ENCODE measurements at places on chromosomes 6 and 20.

GRCh38 chr20:5181492-5181891 is 54.7 kb downstream of the CDS2 start:
- no peak for DNase-seq

DNA sequence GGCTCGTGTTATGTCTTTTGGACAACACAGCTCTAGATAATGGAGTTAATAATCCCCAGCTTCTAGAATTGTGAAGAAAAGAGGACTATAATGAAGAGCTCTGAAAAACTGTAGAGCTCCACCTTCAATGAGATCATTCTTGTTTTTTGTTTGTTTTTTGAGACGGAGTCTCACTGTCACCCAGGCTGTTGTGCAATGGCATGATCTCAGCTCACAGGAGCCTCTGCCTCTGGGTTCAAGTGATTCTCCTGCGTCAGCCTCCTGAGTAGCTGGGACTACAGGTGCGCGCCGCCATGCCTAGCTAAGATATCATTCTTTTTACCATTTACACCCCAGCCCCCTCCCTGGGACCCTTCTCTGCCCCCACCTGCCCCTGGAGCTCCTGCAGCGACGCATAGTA is 36.6 kb downstream of the ERGIC3 start:
- DNase-seq, result peak; percentile 12

- peak; percentile 52 for DNase-seq
Measured at GRCh38 chr6:31769684-31770371, 7.3 kb downstream of the VWA7 start.

- DNase-seq, result peak; percentile 97
Measured at GRCh38 chr6:35727935-35728682, 8.7 kb upstream of the ARMC12 start.

DNA sequence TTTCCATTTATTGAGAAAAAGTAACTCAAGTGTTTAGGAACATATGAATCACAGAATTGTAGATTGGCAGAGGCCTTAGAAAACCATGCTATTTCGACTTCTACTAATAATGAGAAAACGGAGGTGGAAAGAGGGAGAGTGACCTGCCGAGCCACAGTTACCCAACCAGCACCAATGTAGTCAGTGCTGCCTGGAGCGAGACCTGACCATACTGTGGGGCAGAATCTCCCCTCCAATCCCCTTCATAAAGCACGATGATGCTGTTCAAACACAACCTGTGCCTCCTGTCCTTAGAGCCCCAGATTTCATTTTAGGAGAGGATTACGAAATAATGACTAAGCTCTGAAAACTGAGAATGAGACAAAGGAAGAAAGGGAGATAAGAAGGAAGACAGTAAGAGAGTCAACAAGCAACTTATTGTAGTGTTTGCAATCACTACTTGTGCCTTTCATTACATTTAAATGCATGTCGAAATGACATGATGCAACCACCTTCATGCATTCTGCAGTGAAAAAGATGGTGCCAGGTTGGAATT is 70.6 kb downstream of the ATXN1 start:
- DNase-seq, result peak; percentile 66
